Adrenal gland (tissue), 19 donors: ENCODE measurements at places on chromosomes 2 and 18. TPM values are rescaled to one million over a fixed set of nuclear protein-coding genes. Genes with fewer than 3 reads are reported as not detected.

- DNase-seq: no peak
- no peaks in the 10 kb centered on the region for H3K4me1 ChIP-seq
- no peak overlapping the region for H3K4me3 ChIP-seq
- H3K36me3 ChIP-seq: no peaks in the 10 kb centered on the region
- H3K27ac ChIP-seq: no peak overlapping the region
- H3K27me3 ChIP-seq: no peaks in the 10 kb centered on the region
Measured at GRCh38 chr2:140498360-140498759, 1632.5 kb downstream of the LRP1B start.

- no peak for DNase-seq
- H3K27me3 ChIP-seq: no peaks in the 10 kb centered on the region
- H3K27ac ChIP-seq: no peak overlapping the region
- no peak overlapping the region for H3K4me3 ChIP-seq
- no peaks in the 10 kb centered on the region for H3K4me1 ChIP-seq
Measured at GRCh38 chr2:126786765-126787164, 111.9 kb upstream of the TEX51 start.

DNA sequence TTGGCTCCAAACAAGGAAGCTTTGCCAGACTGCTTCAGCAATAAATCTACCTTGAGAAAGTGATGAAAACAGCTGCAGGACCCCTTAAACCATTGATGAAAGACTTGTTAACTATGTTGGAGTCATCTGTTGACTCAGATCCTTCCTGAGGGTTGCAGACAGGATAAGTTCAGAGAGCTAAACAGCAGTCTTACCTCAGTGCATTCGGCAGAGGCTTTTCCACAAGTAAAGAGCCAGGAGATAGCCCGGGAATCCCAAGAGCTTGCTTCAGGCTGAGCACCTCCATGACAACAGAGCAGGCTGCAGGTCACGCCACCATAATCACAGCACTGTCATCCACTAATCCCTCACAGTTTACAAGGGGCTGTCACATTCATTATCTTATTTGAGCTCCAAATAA lies 23.7 kb downstream of the KIAA2012 start:
- H3K4me3 ChIP-seq: no peak overlapping the region
- no peaks in the 10 kb centered on the region for H3K4me1 ChIP-seq
- H3K27me3 ChIP-seq: no peaks in the 10 kb centered on the region
- DNase-seq: no peak

GRCh38 chr2:168624028-168624427 lies 168.0 kb downstream of the CERS6 start:
- H3K27me3 ChIP-seq: no peaks in the 10 kb centered on the region
- DNase-seq: no peak
- no peak overlapping the region for H3K4me3 ChIP-seq
- H3K4me1 ChIP-seq: peaks cover 10% of the 10 kb centered on the region
- H3K27ac ChIP-seq: no peak overlapping the region
- no peaks in the 10 kb centered on the region for H3K36me3 ChIP-seq

DNA sequence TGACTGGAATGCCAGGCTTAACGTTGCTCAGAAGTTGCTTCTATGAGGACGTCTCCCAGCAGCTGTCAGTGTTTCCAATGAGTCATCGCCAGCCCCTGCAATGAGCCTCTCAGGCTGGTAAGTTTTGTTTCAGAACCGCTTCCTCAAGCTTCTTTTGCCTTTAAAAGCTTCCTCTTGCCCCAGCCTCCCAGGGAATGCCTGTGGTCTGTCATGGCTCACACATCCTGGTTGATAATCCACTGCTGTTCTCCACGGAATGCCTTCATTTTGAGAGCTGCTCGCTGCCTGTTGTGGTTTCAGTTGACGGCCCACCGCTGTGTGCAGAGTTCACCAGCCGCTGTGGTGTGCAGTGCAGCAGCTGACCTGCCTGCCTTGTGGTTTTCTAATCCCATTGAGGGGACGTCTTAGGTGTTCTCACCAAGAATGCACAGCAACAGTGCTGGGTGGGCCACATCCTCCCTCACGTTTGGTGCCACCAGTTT lies 96.4 kb downstream of the RTP5 start:
- DNase-seq: peak; percentile 75
- peak overlapping the region; percentile 6 for H3K27ac ChIP-seq
- no peaks in the 10 kb centered on the region for H3K36me3 ChIP-seq
- H3K27me3 ChIP-seq: no peaks in the 10 kb centered on the region
- H3K4me3 ChIP-seq: peak overlapping the region; percentile 5
- H3K4me1 ChIP-seq: peaks cover 6% of the 10 kb centered on the region

GRCh38 chr2:221605751-221606240 lies 33.7 kb upstream of the EPHA4 start:
- no peaks in the 10 kb centered on the region for H3K27me3 ChIP-seq
- H3K27ac ChIP-seq: no peak overlapping the region
- H3K4me3 ChIP-seq: no peak overlapping the region
- H3K4me1 ChIP-seq: no peaks in the 10 kb centered on the region
- no peaks in the 10 kb centered on the region for H3K36me3 ChIP-seq

GRCh38 chr2:129408570-129408969 lies 570.9 kb upstream of the RAB6C start:
- no peak overlapping the region for H3K27ac ChIP-seq
- H3K27me3 ChIP-seq: no peaks in the 10 kb centered on the region
- no peaks in the 10 kb centered on the region for H3K4me1 ChIP-seq

DNA sequence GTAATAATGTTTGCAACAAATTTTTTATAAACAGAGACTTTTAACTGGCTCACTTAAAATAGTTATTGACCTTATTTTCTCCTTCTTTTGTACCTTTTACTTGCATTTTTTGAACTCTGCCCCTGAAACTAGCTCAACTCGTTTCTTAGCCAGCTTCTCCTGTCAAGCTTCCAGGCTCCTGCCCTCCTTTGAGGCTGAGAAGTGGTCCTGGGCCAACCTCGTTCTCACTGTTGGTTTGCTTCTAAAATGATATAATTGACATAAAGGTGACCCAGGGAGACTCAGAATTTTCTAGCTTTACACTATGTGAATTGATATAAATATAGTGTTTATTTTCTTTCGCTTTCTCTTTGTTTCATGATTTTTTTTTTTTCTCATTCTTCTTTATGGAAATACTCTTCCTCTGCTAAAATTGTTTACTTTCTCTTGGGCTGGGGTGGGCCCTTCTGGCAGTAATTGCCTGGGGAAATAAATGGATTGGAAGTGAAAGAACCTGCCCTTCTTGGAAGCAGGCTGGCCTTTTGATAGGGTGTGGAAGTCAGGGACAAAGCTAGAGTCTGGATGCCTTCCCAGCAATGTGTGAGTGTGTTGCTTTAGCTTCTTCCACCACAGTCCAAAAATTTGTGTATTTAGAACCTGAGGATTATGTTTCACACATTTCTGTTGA lies 30.7 kb downstream of the GPD2 start:
- H3K36me3 ChIP-seq: no peaks in the 10 kb centered on the region
- no peak overlapping the region for H3K27ac ChIP-seq
- peak; percentile 47 for DNase-seq
- no peak overlapping the region for H3K4me3 ChIP-seq

- no peaks in the 10 kb centered on the region for H3K36me3 ChIP-seq
- no peaks in the 10 kb centered on the region for H3K27me3 ChIP-seq
- no peaks in the 10 kb centered on the region for H3K4me1 ChIP-seq
- H3K27ac ChIP-seq: no peak overlapping the region
Measured at GRCh38 chr18:54968807-54969206, 9.5 kb upstream of the CCDC68 start.

DNA sequence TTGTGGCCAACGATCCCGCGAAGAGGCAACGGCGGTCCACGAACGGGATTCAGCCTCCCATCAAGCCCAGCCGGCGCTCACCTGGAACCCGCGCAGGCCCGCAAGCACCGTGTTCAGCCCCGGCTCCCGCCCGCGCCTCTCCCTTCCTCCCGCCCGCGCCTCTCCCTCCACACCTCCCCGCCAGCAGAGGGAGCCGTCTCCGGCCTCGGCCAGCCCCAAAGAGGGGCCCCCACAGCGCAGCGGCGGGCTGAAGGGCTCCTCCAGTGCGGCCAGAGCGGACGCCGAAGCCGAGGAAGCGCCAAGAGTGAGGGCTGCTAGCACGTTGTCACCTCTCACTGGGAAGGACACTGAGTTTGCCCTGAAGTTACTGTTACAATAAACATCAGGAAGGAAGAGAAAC lies 55.3 kb upstream of the LAPTM4A start:
- H3K36me3 ChIP-seq: no peaks in the 10 kb centered on the region
- no peak overlapping the region for H3K4me3 ChIP-seq
- no peaks in the 10 kb centered on the region for H3K4me1 ChIP-seq
- H3K27me3 ChIP-seq: no peaks in the 10 kb centered on the region
- no peak overlapping the region for H3K27ac ChIP-seq

GRCh38 chr2:128876986-128877983 lies 558.6 kb upstream of the HS6ST1 start:
- no peaks in the 10 kb centered on the region for H3K27me3 ChIP-seq
- DNase-seq: no peak
- H3K4me3 ChIP-seq: no peak overlapping the region
- H3K36me3 ChIP-seq: no peaks in the 10 kb centered on the region
- no peaks in the 10 kb centered on the region for H3K4me1 ChIP-seq

GRCh38 chr18:57644540-57644939 lies 22.9 kb upstream of the NARS1 start:
- H3K27me3 ChIP-seq: no peaks in the 10 kb centered on the region
- no peak for DNase-seq
- H3K4me3 ChIP-seq: no peak overlapping the region
- peaks cover 3% of the 10 kb centered on the region for H3K4me1 ChIP-seq
- H3K36me3 ChIP-seq: peaks cover 6% of the 10 kb centered on the region
- H3K27ac ChIP-seq: no peak overlapping the region

DNA sequence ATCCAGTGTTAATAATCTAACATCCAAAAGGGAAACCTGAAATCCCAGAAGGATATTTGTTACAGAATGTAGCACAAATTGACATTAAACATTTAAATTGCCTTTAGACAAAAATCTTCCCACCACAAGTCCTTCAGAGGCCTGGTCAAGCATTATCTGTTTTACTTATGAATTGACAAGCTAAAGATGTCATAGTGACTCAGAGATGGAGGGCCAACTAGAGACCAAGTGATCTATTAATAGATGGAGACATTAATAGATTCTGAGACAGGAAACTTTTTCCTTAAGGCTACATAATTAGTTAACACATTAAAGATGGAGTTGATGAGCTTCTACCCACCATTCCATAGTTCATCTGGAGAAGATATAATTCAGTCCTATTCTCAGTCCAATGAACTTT lies 526.2 kb downstream of the IRS1 start:
- H3K36me3 ChIP-seq: no peaks in the 10 kb centered on the region
- H3K4me3 ChIP-seq: no peak overlapping the region
- no peaks in the 10 kb centered on the region for H3K4me1 ChIP-seq
- no peaks in the 10 kb centered on the region for H3K27me3 ChIP-seq
- no peak for DNase-seq

DNA sequence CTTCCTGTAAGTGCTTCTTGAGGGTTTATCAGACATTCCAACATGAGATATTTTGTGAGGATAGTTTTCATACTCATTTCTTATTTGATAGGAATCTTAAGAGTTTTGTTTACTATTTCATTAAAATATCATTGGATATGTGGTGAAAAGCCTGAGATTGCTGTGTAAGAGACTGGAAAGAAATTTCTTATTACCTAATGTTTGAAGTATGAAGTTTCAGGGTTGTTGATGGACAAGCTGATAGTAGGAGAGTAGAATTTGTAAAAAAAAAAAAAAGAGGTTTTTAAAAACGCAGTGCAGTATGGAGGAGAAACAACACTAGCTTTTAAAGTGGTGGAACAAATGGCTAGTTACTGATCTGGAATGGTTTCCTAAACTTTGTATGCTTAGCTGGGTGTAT lies 7.7 kb downstream of the EPB41L5 start:
- no peak for DNase-seq
- no peak overlapping the region for H3K4me3 ChIP-seq
- no peak overlapping the region for H3K27ac ChIP-seq
- no peaks in the 10 kb centered on the region for H3K27me3 ChIP-seq
- H3K36me3 ChIP-seq: no peaks in the 10 kb centered on the region

- no peaks in the 10 kb centered on the region for H3K27me3 ChIP-seq
- DNase-seq: peak; percentile 79
- no peaks in the 10 kb centered on the region for H3K36me3 ChIP-seq
- H3K4me1 ChIP-seq: peaks cover 28% of the 10 kb centered on the region
- peak overlapping the region; percentile 92 for H3K4me3 ChIP-seq
- peak overlapping the region; percentile 91 for H3K27ac ChIP-seq
Measured at GRCh38 chr18:7567474-7568425, 634 bp downstream of the PTPRM start.

HNRNPA3 gene
- 22.6 TPM for total RNA-seq

ST8SIA5 gene
- total RNA-seq: 17.7 TPM

KYNU gene
- total RNA-seq: 5.1 TPM

PAX3 gene
- total RNA-seq: not detected

LINC00305 gene
- total RNA-seq: 0.33 TPM

SERPINB4 gene
- total RNA-seq: not detected

ANKRD29 gene
- total RNA-seq: 12.2 TPM
